Activated CD4-positive, alpha-beta T cell treated with anti-CD3 and anti-CD28 coated beads, Interleukin-2, amount 50 U/mL, for 4 hours (primary cell): ENCODE measurements at places on chromosomes 2 and 18.

GRCh38 chr2:216619411-216620393 is 13.5 kb upstream of the IGFBP2 start:
- DNase-seq: no peak

DNA sequence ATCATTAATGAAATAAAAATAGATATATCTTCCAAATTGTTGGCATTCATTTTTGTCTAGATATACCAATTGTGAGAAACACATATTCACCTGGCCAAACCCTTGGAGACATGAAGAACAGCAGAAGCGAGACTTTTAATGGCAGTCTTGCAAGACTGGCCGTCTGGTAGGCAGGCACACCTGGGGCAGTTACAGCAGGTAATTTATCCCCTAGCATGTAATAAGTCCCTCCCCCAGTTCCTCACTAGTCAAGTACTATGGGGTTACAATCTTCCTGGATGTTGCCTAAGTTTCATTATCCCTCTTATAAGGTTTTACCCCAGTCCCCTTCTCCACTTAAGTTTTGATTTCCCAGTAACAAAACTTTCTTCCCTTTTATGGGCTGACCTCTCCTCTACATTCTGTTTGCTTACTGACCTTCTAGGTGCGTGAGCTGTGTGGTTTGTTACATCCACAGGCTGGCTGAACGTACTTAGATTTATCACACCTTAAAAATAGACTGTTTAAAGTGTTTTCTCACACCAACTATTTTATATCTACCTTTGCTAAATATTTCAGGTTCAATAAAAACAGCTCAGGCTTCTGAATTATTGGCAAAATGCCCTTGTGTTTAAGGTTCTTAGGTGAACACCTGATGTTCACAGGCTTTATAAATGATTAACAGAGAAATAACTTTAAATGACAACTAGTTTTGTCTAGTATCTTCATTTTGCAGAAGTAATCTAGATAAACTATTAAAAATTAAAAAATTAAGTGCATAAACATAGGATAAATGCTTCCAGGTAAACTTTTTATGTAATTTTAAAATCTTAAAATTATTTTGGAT is 365.0 kb upstream of the TFPI start:
- DNase-seq: no peak

DNA sequence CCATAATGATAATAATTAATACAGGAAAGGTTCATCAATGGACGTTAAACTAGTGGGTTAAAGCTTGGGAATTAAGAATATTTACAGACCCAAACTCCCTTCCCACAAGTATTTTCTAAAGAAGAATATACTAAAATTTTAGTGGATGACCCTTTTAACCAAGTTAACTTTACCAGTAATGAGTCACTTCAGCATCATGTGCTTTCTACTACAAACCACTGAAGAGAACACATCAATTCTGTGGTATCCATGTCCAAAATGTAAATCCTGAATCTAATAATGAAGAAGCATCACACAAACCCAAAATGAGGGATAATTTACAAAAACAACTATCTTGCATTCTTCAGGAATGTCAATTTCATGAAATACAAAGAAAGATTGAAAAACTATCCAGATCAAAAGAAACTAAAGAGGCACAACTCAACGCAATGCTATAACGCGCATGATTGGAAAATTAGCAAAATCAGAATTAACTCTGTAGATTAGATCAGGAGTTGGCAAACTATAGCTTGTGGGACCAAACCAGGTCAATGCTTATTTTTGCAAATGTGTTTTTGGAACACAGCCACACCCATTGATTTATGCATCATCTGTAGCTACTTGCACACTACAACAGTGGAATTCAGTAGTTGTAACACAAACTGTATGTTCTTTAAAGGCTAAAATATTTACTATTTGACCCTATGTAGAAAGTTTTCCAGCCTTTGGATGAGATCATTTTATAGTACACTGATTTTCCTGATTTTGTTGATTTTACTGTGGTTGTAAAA is 27.5 kb downstream of the COPS8 start:
- DNase-seq: no peak

DNA sequence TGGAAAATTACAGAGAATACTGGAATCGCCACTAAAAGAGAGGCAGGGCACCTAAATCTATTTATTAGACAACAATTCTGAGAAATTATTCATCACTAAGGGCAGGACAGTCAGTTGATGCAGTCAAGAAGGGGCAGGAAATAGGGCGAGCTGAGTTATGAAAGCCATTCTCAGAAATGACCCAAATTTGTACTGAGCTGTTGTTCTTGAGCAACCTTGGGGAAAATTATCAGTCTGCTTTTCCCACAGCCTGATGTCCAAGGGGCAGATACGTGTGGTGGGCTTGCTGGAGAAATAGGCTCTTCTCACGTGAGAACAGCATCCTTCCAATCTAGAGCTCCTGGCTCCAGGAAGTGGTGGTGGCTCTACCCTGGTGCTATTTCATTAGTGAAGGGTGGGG is 38.6 kb downstream of the STON1 start:
- no peak for DNase-seq

DNA sequence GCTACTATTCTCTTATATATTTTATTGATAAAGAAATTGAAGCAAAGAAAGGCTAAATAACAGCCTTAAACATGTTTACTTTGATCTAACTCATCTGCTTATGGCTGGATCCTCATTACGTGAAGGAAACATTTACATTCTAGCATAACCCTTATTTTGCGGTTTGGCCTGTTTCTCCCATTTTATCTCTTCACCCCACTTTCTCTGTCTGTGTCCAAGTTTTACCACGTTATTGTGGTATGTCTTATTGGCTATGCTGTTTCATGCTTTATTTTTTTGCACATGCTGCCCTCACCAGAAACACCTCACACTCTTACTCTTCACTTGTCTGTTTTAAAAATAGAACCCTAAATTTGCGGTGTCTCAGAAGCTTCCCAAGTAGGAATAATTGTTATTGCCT is 78.5 kb downstream of the RPIA start:
- DNase-seq: no peak

- DNase-seq: peak; percentile 26
Observed at GRCh38 chr2:85999061-85999831, 106.4 kb downstream of the POLR1A start.

- no peak for DNase-seq
Observed at GRCh38 chr2:120404941-120405758, 59.2 kb downstream of the INHBB start.

- DNase-seq: no peak
Observed at GRCh38 chr2:236616624-236617023, 47.0 kb downstream of the ACKR3 start.

GRCh38 chr18:79932907-79933306 is 18.5 kb downstream of the SLC66A2 start:
- no peak for DNase-seq

GRCh38 chr2:205678541-205679142 is 3.7 kb upstream of the NRP2 start:
- DNase-seq: no peak

- no peak for DNase-seq
Observed at GRCh38 chr18:24026457-24026856, 11.9 kb downstream of the TTC39C start.

- DNase-seq: no peak
Observed at GRCh38 chr2:221156062-221156734, 415.9 kb downstream of the EPHA4 start.

- no peak for DNase-seq
Observed at GRCh38 chr2:201362396-201362795, 5.3 kb upstream of the FLACC1 start.

DNA sequence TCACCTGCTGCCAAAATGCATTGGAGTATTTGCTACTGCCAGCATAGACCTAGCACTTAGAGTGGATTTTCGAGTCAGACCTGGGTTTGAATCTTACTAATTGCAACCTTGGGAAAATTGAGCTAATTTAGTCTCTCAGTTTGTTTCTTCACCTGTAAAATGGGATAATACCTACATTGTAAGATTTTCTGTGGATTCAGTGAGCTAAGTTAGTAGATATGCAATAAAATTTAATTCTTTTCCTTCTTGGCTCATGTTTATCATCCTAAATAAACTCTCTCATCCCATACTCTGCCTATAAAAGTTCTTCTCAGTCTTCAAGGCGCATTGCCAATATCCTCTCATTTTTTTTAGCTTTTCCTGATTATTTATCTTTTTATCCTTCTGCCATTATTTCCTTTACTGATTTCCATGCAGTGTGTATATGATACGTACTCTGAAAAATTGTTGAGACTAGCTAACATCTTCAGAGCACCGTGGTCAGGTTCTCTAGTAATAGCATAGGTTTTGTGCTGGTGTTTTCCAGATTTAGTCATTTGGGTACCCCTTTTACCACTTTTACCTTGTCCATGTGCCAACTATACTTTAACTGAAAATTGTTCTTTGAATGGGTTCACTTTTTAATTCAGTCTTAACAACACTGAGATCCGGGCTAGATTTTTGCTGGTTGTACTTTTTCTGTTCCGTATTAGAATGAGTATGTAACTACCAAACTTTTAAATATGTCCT is 7.3 kb downstream of the CEP192 start:
- DNase-seq: no peak

- DNase-seq: no peak
Observed at GRCh38 chr2:229196448-229196847, 74.6 kb downstream of the PID1 start.

GRCh38 chr2:30923623-30924022 is 116.4 kb upstream of the CAPN13 start:
- no peak for DNase-seq

GRCh38 chr2:111900859-111901258 is 2.5 kb downstream of the MERTK start:
- no peak for DNase-seq

- no peak for DNase-seq
Observed at GRCh38 chr18:79418236-79418635, 22.5 kb downstream of the NFATC1 start.

GRCh38 chr2:234556848-234557573 is 60.1 kb upstream of the ARL4C start:
- no peak for DNase-seq

GRCh38 chr2:162113776-162114168 is 38.3 kb downstream of the GCG start:
- DNase-seq: no peak

DNA sequence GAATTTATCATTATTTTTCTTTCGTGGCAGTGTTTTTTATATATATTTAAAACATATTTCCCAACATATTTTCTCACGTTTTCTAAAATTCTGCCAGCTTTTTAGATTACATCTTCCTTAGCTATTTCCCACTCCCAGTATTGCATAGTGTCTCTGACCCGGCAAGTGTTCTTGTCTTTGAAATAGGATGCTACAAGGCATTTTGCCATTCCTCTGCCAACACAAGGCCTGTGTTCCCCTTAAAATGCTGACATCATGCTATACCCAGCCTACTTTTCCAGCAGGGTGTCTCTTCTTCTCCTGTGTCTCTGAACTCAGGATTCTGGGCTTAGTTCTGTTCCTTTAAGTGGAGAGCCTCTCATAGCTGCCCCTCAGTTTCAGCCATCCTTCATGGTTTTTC is 115.2 kb downstream of the DIS3L2 start:
- DNase-seq: no peak

- DNase-seq: no peak
Observed at GRCh38 chr2:60356346-60356745, 197.1 kb downstream of the BCL11A start.

DNA sequence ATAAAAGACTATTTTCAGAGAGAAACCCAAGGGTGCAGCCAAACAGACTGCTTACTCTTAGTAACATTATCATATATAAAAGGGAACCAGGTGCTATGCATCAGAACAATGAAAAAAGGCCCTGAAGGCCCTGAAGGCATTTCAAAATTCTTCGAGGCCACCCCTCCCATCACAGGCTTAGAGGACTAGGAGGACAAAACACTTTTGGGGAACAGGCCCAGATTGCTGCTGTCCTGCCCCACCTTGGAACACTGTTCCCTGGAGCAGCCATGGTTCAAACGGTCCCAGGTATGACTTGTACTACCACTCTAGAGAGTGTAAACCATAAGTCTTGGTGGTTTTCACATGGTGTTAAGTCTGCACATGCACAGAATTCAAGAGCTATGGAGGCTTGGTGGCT is 2183.1 kb upstream of the CELF4 start:
- no peak for DNase-seq

GRCh38 chr2:80199504-80199903 is 105.0 kb downstream of the LRRTM1 start:
- DNase-seq: no peak

DNA sequence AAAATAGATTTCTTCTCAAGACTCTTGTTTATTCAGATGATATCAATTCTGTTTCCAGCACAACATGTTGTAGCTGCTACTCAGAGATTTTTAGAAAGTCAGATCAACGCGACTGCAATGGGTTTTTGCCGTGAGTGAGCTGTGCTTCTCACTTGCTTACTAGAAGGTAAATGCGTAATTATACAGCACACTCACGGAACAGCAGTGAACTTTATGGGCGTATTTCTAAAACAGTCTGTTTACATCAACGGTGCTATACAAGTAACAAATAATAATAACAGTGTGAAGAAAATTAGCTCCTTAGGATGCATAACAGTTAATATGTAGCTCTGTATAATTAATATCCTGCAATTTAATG is 533.6 kb downstream of the RNF144A start:
- no peak for DNase-seq

GRCh38 chr2:182694189-182694588 is 21.9 kb upstream of the DNAJC10 start:
- DNase-seq: no peak

GRCh38 chr2:140528982-140529381 is 1601.8 kb downstream of the LRP1B start:
- DNase-seq: no peak

- DNase-seq: no peak
Observed at GRCh38 chr2:150485871-150486538, 1.5 kb downstream of the RND3 start.

GRCh38 chr2:45981384-45981930 is 315.8 kb upstream of the EPAS1 start:
- no peak for DNase-seq

DNA sequence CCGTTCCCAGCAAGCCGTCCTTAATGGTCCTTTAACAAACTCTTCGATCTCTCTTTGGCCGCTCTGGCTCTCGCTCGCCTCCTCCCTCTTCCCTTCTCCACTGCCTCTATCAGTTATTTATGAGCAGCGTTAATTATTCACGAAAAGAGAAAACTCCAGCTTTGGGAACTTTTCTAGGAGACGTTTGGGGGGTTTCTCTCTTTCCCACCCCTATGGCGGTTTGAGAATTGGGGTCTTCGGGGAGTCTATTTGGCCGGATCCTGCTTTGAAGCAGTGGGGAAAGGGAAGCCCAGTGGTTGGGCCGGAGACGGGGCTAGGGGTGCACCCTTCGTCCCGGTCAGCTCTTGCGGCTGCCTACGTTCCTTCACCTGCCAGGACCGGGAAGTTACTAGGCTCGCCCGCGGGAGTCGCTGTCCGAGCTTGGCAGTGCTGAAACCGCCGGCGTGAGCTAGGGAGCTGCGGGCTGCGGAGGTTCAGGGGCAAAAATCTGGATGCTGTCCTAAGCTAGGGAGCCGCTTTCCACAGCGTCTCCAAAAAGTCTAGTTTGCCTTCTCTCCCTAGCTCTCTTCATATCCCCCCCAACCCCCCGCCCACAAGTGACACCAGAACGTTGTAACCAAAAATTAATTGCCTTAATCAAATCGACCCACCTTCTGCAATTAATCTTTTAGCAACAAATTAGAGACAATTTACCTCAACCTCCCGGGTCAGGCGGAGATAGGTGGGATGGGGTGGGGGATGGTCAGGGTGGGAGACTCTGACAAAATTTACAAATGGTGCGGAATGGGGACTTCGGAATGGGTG is 8.9 kb upstream of the SKOR2 start:
- DNase-seq: no peak
